ENCODE measurements at places on chromosomes 6 and 20.

DNA sequence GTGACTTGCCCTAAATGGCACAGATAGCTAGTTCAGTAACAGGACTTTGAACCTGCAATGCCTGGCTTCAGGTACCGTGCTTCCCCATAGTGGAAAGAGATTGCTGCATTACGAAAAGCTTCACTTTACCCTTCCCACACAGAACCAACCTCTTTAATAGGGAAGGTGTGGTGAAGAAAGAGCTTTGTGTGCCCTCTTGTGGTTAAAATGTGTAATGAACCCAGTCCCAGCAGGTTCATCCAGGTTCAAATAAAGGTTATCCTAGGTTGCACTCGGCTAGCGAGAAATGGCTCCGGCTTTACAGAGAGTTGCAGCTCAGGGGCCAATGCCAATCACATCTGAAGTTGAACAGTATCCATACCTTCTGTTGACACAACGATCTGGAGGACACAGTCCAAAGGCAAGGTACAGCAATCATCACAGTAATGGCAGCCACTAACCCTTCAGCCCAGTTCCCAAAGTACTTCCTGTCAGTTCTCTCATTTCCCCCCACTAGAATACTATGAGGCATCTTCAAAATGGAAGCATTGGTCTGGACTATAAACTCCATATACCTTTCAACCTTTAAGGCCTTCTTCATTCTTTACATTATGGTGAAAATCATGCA, 3.0 kb downstream of the DEFB115 start:
- H3K27me3 ChIP-seq, result no peaks in the 10 kb centered on the region
- no peaks in the 10 kb centered on the region for H3K4me1 ChIP-seq
- DNase-seq, result no peak
- no peak overlapping the region for H3K4me3 ChIP-seq

GRCh38 chr6:115643762-115644161, 416.9 kb downstream of the FRK start:
- H3K4me3 ChIP-seq, result no peak overlapping the region
- no peaks in the 10 kb centered on the region for H3K4me1 ChIP-seq
- H3K36me3 ChIP-seq, result no peaks in the 10 kb centered on the region
- DNase-seq, result no peak

DNA sequence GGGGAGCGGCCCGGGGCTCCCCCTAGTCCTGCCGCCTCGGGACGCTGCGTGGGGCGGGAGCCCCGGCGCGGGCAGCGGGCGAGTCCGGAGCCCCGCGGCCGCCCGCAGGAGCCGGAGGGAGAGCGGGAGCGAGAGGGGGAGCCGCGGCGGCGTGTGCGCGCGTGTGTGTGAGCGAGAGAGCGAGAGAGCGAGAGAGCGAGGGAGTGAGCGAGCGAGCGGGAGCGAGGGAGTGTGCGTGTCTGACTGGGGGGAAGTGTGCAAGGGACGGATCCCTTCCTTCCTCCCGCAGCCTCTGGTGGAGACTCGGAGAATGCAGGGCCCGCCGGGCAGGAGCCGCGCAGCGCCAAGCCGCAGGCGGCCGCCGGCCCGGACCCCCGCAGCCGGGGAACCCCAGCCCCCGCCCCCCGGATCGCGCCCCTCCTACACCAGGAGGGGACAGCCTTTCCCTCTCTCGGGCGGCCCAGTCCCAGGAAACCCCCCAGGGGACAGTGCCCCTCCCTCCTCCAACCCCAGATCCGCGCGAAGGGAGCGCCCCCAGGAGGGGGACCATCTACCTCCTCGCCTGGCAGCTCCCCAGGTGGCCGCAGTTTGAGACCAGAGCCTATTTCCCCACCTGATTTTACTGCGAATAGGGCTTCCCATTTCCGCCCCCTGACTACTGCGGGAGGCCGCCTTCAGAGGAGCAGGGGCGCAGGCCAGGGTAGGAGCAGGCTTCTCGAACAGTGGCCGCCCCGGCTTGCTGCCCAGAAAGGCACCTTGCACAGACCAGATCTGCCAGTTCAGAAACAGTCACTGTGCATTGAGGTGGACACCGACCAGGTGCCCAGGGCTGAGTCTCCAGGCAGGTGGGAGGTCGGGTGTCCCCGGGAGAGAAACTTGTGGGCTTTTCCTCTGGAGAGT, at the start of gene CDH22:
TSS of gene CDH22 (minus strand) at position 241 of the 900 bp plus-strand sequence. CDS start 57,204 bp downstream, outside the sequence.
- peak within 1 kb of the TSS; percentile 17 for H3K4me3 ChIP-seq
- peak; percentile 67 for DNase-seq
- no peak within 1 kb of the TSS for H3K27ac ChIP-seq

- H3K4me3 ChIP-seq, result no peak overlapping the region
- no peak for DNase-seq
- no peaks in the 10 kb centered on the region for H3K27me3 ChIP-seq
Measured at GRCh38 chr6:151629791-151630190, 136.0 kb downstream of the CCDC170 start.

DNA sequence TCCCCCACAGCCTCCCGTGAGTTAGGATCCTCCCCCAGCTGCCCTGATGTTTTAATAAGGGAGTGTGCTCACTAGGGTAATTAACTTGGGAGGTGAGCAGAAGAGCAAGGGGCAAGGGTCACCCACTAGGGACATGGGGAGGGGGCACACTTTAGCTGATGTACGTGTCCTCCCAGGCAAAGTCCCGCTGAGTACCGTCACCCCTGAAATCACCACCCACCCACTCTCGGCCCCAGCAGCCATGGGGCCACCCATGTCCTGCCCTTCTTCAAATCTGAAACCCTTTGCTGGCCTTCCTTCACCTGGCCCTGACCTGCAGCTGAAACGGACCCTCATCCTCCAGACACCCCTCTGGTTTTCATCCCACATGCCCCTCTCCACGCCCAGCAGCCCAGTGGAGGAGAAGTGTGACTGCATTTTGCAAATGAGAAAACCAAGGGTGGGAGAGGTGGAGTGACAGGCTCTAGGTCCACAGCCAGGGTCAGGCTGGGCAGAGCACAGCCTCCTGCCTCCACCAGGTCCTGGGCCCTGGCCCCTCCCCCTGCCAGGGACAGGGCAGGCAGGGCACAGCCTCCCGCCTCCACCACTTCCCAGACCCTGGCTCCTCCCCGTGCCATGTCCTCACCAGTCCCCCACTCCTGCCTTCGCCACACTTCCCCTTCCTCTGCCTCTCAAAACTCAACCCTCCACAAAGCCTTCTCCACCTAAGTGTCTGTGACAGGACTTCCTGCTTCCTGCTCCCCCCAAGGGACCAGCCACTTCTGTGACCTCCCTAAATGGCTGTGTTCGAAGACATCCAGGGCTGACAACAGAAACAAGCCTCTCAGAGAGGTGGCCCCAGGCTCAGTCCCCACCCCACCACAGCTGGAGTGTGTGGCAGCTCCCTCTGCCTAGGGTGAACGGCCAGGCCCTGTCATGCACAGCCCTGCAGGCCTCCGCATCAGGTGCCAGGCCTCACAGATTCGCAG, 15.1 kb downstream of the ACSS1 start:
- no peaks in the 10 kb centered on the region for H3K27me3 ChIP-seq
- peak overlapping the region; percentile 47 for H3K27ac ChIP-seq
- H3K4me3 ChIP-seq, result no peak overlapping the region
- H3K4me1 ChIP-seq, result peaks cover 80% of the 10 kb centered on the region
- peaks cover 18% of the 10 kb centered on the region for H3K36me3 ChIP-seq

DNA sequence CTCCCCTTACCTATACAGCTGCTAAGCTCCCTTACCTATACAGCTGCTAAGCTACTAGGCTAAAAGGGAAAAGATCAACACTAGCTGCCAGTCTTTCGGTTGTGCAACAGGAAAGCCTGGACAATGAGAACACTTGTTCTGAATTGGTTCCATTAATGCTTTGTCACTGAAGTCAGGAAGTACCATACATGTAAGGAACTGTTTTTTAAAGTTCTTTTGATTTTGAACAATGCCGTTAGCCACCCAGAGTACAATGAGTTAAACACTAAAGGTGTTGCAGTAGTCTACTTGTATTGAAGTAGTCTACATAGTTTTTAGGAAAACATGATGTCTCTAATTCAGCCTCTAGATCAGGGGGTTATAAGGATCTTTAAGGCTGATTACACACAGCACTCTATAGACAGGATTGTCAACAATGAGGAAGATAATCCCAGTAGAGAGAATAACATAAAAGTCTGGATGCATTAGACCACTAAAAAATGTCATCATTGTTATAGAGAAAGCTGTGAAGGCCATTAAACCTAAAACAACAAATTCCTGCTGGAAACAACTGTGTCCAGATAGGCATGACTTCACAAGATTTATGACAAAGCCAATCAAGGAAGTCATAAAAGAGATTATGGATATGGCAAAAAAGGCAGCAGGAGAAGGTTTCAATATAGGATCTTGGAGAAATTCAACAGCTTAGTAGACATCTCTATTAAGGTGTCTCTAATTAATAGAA, 306.3 kb downstream of the PHF3 start:
- no peaks in the 10 kb centered on the region for H3K4me1 ChIP-seq
- DNase-seq, result no peak
- no peak overlapping the region for H3K4me3 ChIP-seq
- no peaks in the 10 kb centered on the region for H3K27me3 ChIP-seq

GRCh38 chr20:46004187-46004586, 4.5 kb upstream of the MMP9 start:
- peaks cover 30% of the 10 kb centered on the region for H3K27me3 ChIP-seq
- no peaks in the 10 kb centered on the region for H3K36me3 ChIP-seq
- H3K27ac ChIP-seq, result no peak overlapping the region
- peaks cover 6% of the 10 kb centered on the region for H3K4me1 ChIP-seq

DNA sequence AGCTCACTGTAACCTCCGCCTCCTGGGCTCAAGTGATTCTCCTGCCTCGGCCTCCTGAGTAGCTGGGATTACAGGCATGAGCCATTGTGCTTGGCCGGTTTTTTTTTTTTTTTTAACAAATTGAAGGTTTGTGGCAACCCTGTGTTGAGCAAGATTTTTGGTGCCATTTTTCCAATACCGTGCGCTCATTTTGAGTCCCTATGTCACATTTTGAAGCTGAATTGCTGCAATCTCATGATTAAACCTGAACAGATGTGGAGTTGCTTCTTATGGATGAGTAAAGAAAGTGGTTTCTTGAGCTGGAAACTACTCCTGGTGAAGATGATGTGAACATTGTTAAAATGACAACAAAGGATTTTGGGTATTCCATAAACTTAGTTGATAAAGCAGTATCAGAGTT, 16.6 kb downstream of the SASH1 start:
- no peak overlapping the region for H3K27ac ChIP-seq

DNA sequence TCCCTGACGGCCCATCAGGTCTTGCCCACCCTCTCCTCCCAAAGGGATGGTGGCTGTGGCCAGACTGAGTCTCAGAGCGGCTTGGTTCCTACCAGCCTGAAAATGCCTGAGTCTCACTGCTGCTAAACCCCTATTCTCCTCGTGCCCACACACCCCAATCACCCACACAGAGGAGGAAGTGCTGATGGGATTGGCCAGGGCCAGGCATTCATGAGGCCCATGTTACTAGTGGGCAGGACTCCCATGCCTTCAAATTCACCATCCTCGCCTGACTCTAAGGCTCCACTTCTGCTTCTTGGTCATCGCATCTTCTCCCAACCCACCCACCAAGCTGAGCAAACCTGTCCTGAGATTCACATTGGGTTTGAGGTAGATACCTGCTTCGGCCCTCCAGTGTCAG, 80.1 kb upstream of the CST7 start:
- no peak for DNase-seq
- H3K4me3 ChIP-seq, result no peak overlapping the region
- no peaks in the 10 kb centered on the region for H3K4me1 ChIP-seq
- H3K27ac ChIP-seq, result no peak overlapping the region
- H3K36me3 ChIP-seq, result no peaks in the 10 kb centered on the region

Measured in muscle of leg (tissue), 16 donors.